Kidney (tissue), 22 donors: ENCODE measurements at places on chromosomes 11 and 22. TPM values are rescaled to one million over a fixed set of nuclear protein-coding genes. Genes with fewer than 3 reads are reported as not detected.

GRCh38 chr22:29580200-29580810 is 608 bp downstream of the NIPSNAP1 start:
- DNase-seq = no peak

DNA sequence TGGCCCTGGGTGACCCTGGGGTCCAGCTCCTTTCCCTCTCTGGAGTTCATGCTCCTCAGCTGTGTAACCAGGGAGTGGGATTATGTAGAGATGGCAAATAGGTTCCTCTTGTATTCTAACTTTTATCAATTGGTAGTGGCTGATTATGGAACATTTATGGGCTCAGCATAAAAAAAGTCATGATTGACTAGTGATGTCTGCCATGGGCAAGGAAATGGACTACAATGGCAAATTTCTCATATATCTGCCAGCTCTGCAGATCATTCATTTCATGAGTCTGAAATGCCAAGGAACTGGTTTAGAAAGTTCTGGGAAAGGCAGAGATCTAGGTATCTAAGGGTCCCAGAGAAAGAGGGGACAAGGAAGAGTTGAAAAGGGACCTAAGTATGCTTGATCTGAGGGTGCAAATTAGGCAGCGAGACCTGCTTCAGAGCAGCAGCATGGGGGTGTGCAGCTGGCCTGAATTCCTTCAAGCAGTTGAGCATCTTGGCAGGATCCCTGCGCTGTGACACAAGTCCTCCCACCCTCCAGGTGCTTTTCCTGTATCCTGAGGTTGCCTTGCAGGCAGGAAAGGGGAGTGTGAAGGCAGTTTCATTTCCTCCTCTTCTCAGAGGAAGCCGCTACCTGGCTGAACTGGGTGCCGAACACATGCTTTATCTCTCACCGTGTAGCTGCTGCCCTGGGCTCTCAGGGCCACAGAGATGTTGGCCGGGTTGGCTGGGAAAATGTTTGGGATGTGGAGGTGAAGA is 10.4 kb downstream of the SLC15A3 start:
- no peak for DNase-seq

EIF3F gene
- 174 TPM for total RNA-seq

DNA sequence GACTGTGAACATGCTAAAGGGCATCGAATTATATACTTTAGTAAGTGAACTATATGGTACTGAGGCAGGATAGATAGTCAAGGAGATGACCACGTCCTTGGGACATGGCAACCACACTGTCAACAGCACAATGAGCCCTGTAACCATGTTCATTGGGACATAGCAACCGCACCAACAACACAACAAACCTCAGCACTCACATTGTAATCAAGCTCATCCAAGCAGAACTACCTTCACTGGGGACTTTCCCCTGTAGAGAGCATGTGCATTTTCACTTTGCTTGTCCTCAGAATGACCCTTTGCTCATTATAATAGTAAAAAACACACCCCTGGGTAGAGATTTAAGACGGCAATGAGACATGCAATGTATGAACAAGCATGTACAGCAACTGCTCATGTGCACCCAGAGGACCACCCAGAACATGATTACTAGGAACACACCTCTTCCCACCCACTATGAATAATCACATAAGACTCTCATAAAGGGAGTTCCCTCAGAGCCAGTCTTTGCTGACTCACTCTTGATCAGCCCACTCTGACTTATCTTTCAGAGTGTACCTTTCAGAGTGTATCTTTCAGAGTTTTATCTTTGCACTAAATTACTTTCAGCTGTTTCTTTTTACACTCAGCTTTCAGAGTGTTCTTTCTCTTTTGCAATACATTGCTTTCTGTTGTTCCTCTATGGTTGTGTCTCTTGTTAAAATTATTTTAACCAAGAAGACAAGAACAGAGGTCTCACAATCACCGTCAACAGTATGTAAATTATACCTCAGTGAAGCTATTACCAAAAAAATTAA is 4.1 kb upstream of the PLAAT2 start:
- peak; percentile 90 for DNase-seq

HORMAD2 gene
- total RNA-seq = not detected

GRCh38 chr22:44795701-44796630 is 43.6 kb downstream of the ARHGAP8 start:
- DNase-seq = no peak

HIKESHI gene
- 26.9 TPM for total RNA-seq

GRCh38 chr22:21714786-21715185 is 20.8 kb downstream of the YPEL1 start:
- no peak for DNase-seq

GRCh38 chr11:123181075-123181474 is 14.0 kb downstream of the CLMP start:
- no peak for DNase-seq

DNA sequence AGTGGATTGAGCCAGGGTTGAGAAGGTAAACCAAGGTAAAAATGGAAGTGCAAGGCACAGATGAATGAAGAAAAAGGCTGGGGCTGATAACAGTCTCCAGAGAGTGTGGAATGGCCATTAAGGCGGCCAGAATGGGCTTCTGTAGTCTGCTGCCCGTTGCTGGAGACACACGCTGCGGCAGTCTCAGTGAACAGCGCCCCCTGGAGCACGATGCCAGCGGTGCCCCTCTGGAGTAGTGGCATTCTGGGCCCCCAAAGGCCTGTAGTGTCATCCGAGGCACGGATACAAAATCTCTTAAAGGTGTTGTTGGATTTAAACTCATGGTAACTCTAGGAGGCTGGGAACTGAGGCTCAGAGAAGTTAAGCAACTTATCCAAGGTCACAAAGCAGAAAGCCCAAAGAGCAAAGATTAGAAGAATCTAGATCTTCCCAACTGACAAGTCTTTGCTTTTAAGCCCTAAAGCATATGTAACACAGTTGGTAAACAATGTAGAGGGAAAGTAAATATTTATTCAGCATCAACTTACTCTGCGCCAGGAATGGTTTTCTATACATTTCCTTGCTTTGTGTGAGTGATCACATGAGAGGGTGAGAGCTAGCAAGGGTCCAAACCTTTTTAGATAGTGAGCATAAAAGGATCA is 18.2 kb downstream of the KCNJ1 start:
- peak; percentile 37 for DNase-seq

- no peak for DNase-seq
Measured at GRCh38 chr22:26906464-26906863, 249.1 kb downstream of the MIAT start.

HEPHL1 gene
- total RNA-seq = not detected

- no peak for DNase-seq
Measured at GRCh38 chr22:30362651-30363281, 6.0 kb downstream of the CCDC157 start.

DNA sequence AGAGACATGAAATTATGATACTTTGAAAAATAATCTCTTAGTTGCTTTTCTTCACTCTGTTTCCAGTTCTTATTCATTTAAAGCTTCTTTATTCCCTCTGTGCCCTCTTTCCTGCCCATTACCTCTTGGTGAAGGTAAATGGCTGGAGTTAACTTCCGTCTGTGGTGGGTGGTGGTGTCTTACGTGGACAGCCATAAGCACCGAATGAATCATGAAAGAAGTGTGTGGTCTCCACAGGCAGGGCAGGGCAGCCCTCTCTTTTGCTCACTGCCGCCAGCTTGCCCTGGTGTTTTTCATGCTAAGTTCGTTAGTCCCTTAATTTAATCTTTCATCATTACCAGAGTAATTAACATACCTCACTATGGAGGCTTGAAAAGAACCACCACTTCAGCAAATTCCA is 98.7 kb upstream of the SORL1-AS1 start:
- DNase-seq = no peak

JHY gene
- total RNA-seq = 13.6 TPM

DNA sequence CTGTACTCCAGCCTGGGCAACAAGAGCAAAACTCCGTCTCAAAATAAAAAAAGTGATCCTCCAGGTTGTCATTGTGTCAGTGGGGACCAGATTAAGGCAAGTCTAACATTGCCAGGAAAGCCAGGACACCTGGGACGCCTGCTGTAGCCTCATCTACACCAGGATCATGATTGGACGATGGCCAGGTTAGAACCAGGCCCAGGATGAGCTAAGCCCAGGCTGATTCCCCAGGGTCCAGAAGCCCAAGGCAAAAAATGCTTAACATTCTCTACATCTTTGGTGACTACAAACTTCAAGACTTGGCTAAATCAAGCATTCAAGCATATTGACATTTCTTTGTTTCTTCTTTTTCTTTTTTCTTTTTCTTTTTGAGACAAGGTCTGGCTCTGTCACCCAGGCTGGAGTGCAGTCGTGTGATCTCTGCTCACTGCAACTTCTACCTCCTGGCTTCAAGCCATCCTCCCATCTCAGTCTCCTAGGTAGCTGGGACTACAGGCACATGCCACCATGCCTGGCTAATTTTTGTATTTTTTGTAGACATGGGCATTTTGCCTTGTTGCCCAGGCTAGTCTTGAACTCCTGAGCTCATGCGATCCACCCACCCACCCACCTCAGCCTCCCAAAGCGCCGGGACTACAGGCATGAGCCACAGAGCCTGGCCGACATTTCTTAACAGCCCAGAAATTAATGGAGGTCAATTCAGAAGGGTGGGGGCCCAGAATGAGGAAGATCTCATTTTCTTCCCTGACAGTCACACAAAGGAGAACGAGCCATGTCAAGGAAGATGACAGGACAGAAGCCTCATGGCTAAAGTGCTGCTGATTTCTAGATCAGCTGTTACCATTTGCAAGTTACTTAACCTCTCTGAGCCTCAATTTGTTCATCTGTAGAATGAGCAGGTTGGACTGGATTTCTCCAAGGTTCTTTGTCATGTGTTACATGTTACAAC is 12.5 kb upstream of the PTPRJ start:
- no peak for DNase-seq

DNA sequence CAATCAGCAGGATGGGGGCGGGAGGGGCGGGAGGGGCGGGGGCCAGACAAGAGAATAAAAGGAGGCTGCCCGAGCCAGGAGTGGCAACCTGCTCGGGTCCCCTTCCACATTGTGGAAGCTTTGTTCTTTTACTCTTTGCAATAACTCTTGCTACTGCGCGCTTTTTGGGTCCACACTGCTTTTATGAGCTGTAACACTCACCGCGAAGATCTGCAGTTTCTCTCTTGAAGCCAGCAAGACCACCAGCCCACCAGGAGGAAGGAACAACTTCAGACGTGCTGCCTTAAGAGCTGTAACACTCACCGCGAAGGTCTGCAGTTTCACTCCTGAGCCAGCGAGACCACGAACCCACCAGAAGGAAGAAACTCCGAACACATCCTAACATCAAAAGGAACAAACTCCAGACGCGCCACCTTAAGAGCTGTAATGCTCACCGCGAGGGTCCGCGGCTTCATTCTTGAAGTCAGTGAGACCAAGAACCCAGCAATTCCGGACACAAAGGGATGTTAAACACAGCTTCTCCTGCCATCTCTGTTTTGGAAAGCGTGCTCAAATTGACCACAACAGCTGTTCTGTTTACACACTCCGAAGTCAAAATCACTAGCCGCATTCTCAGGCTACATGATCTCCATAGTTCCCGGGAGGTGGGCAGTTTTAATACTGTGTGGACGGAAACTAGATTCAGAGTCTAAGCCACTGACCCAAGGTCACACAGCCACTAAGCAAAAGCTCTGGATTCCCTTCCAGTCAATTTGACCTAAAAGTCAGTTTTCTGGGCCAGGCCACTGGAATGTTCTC is 11.9 kb downstream of the PLAAT2 start:
- DNase-seq = no peak

GRCh38 chr22:27994481-27995331 is 75.7 kb upstream of the PITPNB start:
- DNase-seq = no peak

GRCh38 chr11:118533769-118534729 is 3.1 kb downstream of the TMEM25 start:
- DNase-seq = no peak

KBTBD4 gene
- 20.1 TPM for total RNA-seq

PNPLA3 gene
- total RNA-seq = 0.54 TPM

DNA sequence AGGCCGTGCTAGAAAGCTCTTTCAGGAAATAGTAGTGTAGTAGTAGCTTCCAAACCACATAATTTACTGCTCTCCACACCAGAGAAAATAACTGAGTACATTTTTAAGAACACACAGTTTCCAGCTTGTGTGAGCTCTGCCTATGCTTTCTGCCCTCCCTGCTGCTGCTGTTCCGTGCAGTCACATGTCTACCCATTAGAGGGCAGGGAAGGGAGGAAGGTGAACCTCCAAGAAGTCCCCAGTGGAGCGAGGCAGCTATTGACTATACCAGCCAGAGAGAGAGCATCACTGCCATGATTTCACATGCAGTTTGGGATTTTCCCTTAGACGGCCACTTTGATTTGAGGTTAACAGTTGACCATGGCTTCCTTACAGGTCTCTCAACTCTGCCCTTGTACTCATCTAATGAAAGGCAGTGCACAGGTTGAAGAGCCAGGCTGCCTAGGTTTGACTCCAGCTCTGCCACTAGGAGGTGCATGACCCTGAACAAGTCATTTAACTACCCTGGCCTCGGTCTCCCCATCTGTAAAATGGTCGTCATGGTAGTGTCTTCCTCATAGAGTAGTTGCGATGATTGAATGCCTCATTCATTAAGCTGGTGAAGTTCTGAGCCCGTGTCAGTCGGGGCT is 19.7 kb upstream of the CTTN start:
- DNase-seq = no peak

DNA sequence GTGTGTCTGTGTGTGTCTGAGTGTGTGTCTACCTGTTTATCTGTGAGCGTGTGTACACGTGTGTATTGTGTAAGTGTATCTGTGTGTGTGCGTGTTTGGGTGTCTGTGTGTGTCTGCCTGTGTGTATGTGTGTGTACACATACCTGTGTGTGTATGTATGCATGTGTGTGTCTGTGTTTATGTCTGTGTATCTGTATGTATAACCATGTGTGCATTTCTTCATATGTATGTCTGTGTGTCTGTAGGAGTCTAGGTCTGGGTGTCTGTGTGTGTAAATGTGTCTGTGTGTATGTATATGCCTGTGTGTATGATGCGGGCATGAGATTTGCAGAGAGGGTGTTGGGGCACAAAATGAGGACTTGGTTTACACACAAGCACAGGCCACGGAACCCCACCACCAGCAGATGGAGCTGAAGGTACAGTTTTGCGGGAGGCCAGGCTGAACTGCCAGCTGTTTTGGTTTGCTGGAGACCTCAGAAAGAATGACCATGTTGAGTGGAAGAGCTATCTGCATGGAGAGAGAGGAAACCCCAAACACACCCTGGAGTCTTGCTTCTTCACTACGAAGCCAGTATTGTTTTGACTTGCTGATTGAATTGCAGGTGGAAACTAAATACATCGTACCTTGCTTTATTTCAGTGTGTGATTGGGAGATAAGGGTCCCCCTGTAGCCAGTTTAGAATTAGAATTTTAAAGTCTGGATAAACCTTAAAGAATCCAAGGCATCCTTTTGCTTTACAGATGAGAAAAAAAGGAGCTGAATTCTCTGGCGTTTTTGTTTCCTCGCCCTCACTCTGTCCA is 497.2 kb downstream of the NTM start:
- peak; percentile 84 for DNase-seq
